ENCODE measurements at places on chromosomes 3 and 15.

- DNase-seq: no peak
Measured at GRCh38 chr15:64105113-64105704, 9.4 kb downstream of the SNX1 start.

DNA sequence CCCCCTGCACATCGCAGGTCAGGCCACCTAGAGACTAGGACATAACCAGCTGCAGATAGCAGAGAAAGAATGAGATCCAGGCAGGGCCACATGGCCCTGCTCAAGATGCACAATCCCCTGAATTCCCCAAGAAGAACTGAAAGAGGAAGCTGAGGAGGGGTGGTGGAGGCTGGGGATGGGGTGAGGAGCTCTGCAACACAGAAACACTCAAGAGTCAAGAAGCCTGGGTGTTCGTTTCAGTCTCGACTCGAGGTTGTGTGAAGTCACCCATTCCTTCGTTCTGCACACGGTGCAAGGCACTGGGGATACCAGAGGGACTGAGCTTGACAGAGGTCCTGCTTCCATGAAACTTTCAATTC lies 62.0 kb downstream of the TLE3 start:
- no peak for DNase-seq

- DNase-seq: no peak
Measured at GRCh38 chr3:29203851-29204250, 77.0 kb upstream of the RBMS3 start.

- DNase-seq: no peak
Measured at GRCh38 chr3:5339967-5340535, 152.5 kb downstream of the EDEM1 start.

DNA sequence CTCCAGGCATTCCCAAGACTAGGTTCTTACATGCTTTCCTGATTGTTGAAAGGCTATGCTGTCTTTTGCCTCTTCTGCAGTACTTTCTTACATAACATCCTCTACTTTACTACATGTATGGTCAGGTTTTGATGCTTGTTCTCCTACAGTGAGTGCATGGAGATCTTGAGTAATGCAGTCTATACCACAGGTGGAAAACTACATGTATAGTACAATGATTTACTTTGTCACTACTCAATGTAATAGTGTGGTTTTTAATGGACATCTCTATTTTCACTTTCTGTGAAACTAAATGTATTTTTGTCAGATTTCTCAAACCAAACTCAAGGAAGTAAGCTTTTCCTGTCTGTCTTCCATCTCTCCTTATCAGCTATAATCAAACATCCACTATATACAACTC lies 657.0 kb downstream of the TUSC7 start:
- DNase-seq: no peak

GRCh38 chr3:170738766-170739165 lies 131.2 kb downstream of the RPL22L1 start:
- no peak for DNase-seq

- DNase-seq: no peak
Measured at GRCh38 chr15:25544076-25544475, 105.3 kb upstream of the UBE3A start.

DNA sequence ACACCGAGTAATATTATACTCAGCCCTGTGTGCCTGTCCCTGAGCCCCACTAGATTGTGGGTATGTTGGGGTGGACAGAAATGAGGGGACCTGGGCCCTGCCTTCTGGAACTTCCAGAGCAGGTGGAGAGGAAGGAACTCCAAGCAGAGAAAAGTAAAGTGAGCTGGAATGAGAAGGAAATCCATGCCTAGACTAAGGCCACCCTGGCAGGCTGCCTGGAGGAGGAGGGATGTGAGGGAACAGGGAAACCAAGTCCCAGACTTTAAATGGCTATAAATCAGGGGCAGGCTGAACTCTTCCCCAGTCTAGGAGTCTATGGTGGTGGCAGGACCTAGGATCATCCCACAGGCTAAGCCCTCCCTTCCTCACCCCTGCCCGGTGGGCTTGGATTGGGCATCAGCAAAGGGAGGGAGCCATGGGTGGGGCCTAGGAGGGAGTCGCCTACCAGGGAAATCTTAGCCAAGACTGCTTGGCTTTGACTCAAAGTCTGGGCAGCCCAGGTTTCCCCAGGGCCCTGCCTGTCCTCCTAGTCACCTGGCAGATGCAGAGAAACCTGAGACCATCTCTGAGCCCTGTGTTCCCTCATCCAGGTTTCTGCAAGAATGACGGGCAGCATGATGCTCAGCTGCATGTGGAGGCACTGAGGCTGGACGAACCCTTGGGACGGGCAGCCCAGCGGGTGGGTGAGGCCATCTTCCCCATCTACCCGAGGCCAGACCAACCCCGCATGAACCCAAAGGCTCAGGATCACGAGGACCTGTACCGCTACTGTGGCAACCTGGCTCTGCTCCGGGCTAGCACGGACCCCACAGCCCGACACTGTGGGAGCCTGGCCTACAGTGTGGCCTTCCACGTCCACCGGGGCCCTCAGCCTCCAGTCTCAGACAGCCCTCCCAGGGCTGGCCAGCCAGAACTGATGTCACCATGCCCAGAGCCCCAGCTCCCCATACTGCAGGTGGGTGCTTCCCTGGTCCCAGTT lies 15.6 kb upstream of the STRA6 start:
- peak; percentile 89 for DNase-seq

- DNase-seq: no peak
Measured at GRCh38 chr15:66167854-66168253, 85.7 kb downstream of the MEGF11 start.

- DNase-seq: no peak
Measured at GRCh38 chr3:151386056-151386455, 1.5 kb upstream of the P2RY12 start.

Measured in NCI-H2171 (cell line).